Activated B cell treated with CpG ODN at 0.5 μM for 24 hours (primary cell): ENCODE measurements at places on chromosomes 11 and 22. TPM values are rescaled to one million over a fixed set of nuclear protein-coding genes. Genes with fewer than 3 reads are reported as not detected.

The APOA5 gene
- not detected in 2 replicates for total RNA-seq

- H3K4me1 ChIP-seq, result peaks cover 61% of the 10 kb centered on the region
- no peaks in the 10 kb centered on the region for H3K36me3 ChIP-seq
- H3K27ac ChIP-seq, result peak overlapping the region; percentile 86
- DNase-seq, result no peak
Observed at GRCh38 chr11:78310500-78310909, 107.1 kb downstream of the GAB2 start.

The KRTAP5-7 gene
- total RNA-seq, result 0.24 and 0.49 TPM in 2 replicates

The INPP5J gene
- 0.12 and 0.16 TPM in 2 replicates for total RNA-seq

- peaks cover 4% of the 10 kb centered on the region for H3K27me3 ChIP-seq
- H3K4me1 ChIP-seq, result peaks cover 4% of the 10 kb centered on the region
- no peak overlapping the region for H3K4me3 ChIP-seq
Observed at GRCh38 chr11:114040706-114041211, 18.8 kb upstream of the ZBTB16 start.

DNA sequence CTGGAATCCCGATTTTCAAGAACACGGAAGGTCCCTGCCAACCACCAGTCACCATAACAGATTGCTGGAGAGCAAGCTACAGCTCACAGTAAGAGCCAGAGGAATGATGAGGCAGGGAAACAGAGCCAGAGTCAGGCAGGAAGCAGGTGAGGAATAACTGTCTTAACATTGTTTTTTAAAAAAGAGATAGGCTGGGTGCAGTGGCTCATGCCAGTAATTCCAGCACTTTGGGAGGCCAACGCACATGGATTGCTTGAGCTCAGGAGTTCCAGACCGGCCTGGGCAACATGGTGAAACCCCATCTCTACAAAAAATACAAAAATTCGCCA lies 13.5 kb upstream of the CASTOR1 start:
- DNase-seq, result no peak
- peaks cover 86% of the 10 kb centered on the region for H3K4me1 ChIP-seq
- no peaks in the 10 kb centered on the region for H3K27me3 ChIP-seq
- peak overlapping the region; percentile 67 for H3K4me3 ChIP-seq
- peak overlapping the region; percentile 81 for H3K27ac ChIP-seq
